ENCODE measurements at places on chromosomes 13 and 19. TPM values are rescaled to one million over a fixed set of nuclear protein-coding genes. Genes with fewer than 3 reads are reported as not detected.

OR7C1 gene
- total RNA-seq: not detected

CIRBP gene
- total RNA-seq: 636 TPM

PVR gene
- 35.6 TPM for total RNA-seq

C2CD4C gene
- 2.9 TPM for total RNA-seq

- no peak for DNase-seq
Measured at GRCh38 chr19:29056535-29056934, 156.4 kb downstream of the UQCRFS1 start.

DNA sequence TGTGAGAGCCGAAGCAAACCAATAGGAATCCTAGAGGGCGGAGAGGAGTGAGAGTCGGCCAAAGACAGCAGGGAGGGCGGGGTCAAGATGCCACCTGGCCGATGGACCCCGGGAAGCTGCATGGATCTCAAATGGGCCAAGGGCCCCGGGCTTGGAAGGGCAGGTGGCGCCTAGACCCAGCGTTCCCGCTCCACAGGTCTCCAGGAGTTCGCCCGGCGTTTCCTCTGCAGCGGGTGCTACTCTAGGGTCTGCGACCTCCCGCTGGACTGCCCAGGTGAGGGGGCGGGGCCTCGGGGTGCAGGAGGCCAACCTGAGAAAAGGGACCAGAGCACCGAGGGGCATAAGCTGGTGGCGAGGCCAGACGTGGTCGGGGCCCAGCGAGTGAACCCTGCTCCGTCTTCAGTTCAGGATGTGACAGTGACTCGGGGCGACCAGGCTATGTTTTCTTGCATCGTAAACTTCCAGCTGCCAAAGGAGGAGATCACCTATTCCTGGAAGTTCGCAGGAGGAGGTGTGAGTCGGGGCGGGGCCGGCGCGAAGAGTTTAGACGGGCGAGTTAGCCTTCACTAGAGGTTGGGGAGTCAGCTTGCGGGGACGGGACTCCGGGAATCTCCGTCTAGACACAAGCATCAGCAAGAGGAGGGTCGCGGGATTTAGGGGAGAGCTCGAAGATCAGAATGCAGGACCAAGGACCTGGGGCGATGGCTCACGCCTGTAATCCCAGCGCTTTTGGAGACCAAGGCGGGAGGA lies 9.9 kb downstream of the SPACA6 start:
- DNase-seq: no peak

DNA sequence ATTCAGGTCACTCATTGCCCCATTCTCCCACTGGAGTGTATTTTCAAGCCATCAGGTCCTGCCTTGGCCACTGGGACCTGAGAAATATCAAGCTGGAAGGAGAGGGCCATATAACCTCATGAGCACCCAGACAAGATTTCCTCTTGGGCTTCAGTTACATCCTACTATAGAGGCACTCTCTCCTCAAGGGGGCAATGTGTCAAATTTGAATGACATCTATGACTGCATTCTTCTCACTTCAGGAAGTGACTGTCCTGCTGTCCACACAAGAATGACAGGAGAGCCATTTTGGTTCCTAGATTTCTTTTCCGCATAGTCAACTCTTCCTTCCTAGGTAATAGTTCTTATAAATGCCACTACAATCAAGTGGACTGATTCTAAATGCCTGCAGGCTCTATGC lies 416.2 kb downstream of the DIAPH3 start:
- DNase-seq: no peak

DNA sequence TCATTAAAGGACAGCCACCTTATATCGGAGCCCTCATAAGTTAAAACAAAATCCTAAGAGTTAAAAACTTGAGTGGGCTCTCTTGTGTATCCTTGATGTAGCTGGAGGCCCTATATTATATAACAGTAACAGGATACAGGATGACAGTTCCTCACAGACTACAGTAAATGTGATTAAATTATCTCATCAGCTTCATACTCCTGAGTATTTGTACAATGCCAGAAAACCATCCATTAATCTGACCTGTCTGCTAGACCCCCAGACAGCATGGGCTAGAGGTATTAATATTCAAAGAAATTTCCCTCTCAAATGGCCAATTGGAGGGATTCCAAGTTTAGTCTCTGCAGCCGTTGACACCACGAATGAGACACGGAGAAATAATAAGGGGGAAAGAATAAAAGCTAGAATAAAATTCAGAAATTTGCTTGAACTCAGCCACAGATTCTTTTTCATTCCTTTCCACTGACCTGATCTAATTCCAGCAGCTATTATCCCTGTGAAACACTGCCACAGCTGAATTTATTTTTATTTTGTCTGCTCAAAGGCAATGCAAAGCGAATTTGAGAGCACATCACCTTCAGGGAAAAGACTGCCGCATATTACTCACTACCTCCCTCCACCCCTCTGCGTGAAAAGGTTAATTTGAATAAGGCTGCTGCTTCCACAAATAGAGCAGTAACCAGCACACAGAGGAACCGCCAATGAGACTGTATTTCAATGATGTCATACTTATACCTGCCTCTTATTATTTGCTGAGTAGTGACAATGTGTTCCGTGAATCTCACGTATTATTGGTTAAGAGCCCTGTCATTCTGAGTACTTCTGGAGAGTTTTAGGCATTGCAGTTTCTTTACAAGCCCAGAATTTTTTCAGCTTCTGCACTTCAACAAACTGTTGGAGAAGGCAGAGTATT lies 155.9 kb upstream of the KLF12 start:
- no peak for DNase-seq

- DNase-seq: no peak
Measured at GRCh38 chr13:29131881-29132668, 311.9 kb downstream of the MTUS2 start.

GRCh38 chr13:49584771-49585182 lies 581 bp downstream of the RCBTB1 start:
- DNase-seq: no peak

GRCh38 chr19:940591-941291 lies 14.9 kb downstream of the ARID3A start:
- peak; percentile 92 for DNase-seq

GRCh38 chr13:23506807-23507291 lies 63.4 kb upstream of the TNFRSF19 start:
- no peak for DNase-seq

DNA sequence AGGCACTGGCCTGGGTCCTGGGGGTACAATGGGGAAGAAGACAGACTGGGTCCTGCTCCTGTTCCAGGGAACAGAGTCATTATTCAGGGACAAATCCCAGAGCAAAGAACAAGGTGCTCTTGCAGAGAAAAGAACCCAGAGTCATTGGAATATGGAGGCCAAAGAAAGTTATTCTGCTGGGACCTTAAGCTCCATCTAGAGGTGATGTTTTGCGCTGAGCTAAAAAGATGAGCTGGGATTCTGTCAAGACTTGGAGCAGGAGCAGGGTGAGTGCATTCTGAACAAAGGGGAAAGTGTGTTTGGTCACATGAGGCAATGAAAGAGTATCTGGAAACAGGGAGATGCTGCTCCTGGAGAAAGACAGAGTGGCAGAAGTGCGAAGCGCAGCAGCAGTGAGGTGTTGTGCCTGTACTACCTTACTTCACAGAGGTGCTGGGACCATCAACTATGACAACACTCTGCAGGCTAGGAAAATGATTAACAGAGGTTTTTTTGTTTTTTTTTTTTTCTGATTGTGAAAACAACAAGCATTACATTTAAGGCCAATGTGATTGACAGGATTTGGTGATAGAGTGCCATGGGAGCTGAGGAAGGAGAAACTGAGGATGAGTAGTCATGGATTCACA lies 95.3 kb upstream of the TNFSF11 start:
- no peak for DNase-seq

Data from posterior vena cava (tissue), 2 donors.